ENCODE measurements at places on chromosomes 3 and 15.

DNA sequence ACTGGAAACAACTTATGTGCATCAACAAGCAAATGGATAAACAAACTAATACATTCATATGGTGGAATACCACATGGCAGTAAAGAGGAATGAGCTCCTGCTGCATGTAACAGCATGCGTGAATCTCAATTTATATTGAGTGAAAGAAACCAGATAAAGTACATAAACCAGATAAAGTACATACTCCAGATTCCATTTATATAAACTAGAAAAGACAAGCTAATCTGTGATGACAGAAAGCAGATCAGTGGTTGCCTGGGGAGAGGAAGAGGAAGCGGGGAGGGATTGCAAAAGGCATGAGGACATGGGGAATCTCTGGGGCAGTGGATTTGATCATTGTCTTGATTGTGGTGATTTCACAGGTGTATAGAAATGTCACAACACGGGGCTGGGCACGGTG, 34.2 kb downstream of the LIMD1 start:
- DNase-seq = no peak

- DNase-seq = no peak
These were observed 800.3 kb upstream of the GBE1 start for GRCh38 chr3:82561784-82562183.

DNA sequence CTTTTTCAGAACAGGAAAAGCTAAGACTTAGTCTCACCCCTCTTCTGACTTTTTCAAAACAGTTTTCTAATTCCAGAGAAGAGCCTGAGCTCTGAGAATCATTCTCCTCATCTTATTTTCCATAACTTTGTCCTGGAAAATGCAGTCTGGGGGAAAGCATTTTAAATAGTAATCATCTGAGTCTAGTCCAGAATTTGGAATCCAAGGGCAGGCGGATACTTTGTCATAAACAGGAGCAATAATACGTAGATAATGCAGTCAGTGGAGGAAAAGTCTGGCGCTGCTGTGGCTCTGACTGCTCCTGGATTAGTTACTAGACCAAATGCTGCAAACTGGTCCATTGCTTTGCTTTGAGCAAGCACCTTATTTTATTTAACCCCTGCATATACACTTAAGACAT, 285.0 kb downstream of the THSD4 start:
- no peak for DNase-seq

DNA sequence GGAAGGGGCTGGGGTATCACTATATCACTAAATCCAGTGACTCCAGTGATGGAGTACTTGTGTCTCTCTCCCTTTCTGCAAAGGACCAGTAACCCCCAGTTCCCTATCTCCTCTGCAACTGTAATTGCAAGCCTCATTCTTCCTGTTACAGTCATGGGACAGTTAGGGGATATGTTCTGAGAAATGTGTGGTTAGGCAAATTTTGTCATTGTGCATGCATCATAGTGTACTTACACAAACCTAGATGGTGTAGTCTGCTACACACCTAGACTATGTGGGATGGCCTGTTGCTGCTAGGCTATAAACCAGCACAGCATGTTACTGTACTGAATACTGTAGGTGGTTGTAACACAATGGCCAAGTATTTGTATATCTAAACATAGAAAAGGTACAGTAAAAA, 2.2 kb downstream of the VPS8 start:
- DNase-seq = no peak

- DNase-seq = no peak
These were observed 43.7 kb downstream of the POC1A start for GRCh38 chr3:52110502-52110901.

GRCh38 chr15:58010983-58011382, 54.5 kb downstream of the ALDH1A2 start:
- DNase-seq = no peak

GRCh38 chr3:65406470-65406869, 632.2 kb downstream of the MAGI1 start:
- DNase-seq = no peak

GRCh38 chr3:195072916-195073564, 197.9 kb downstream of the XXYLT1 start:
- no peak for DNase-seq

DNA sequence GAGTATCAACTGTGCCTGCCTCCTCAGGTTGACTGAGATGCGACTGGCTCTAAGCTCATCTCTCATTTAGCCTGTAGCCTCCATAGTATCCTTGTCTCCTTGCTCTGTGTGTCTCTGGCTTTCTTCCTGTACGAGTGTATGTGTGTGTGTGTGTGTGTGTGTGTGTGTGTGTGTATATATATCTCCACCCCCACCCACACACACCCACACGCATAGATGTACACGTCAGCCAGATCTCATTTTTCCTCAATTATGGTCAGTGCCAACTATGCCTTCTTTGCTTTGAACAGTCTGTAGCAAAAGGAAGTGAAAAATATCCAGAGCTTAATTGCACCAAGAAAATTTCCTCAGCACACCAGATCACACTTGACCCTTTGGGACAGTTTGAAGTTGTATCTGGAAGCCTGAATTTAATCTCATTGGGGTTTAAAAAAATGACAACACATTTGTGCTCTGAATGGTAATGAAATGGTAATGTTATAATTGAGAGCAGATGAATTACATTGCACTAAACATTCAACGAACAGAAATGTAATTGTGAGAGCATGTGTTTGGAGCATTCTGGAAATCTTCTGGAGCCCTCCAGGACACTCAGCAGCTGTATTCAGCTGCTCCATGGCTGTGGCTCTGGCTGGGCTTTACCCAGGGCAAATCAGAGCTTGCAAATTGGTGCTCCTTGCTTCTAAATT, 63.6 kb downstream of the RYR3 start:
- DNase-seq = no peak

DNA sequence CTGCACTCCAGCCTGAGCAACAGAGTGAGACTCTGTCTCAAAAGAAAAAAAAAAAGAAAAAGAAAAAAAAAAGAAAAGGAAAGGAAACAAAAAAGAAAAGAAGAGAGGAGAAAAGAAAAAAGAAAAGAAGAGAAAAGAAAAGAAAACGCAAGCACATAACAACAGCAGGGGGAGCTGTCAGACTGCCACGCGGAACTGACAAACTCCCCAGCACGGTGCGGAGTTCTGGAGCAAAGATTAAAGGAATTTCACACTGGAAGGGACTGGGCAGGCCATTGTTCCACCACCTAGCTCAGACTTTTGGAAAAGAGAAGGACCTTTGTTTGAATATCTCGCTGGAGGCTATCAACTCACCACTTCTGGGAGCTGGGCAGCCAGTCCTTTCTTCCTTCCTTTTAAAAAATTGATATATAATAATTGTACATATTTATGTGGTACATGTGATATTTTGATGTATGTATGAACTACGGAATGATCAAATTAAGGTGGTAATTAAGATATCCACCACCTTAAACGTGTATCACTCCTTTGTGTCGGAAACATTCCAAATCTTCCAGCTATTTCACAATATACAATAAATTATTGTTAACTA, 40.5 kb downstream of the DPPA2 start:
- DNase-seq = peak; percentile 7

DNA sequence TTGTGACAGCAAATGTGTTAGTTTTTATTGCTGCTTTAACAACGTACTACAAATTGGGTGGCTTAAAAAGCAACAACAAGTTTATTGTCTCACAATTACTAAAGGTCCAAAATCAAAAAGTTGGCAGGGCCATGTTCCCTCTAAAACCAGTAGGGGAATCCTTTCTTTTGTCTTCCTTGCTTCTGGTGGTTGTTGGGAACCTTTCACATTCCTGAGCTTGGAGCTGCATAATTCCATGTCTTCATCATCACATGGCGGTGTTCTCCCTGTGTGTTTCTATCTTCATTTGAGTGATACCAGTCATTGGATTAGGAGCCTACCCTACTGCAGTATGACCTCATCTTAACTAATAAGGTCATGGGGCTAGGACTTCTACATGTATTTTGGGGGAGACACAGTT, 7.4 kb downstream of the SPRED1 start:
- no peak for DNase-seq

- peak; percentile 2 for DNase-seq
These were observed 15.6 kb downstream of the PIF1 start for GRCh38 chr15:64809649-64810496.

DNA sequence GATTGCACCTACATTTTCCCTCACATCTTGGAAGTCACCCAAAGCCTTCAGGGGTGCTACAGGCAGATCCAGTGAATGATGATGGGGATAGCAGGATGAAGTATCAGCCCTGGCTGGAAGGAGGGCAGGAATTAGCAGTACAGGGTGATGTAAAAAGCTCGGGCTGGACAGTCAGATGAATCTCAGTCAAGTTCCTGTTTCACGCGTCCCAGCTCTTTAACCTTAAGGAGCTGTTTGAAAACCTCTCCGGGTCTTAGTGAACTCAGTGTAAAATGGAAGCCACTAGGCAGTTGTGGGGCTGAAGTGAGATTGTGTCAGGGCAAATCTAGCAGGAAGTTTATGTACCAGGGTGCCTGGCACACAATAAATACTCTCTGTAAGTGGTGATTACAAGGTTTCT, 166.4 kb upstream of the PROK2 start:
- no peak for DNase-seq

DNA sequence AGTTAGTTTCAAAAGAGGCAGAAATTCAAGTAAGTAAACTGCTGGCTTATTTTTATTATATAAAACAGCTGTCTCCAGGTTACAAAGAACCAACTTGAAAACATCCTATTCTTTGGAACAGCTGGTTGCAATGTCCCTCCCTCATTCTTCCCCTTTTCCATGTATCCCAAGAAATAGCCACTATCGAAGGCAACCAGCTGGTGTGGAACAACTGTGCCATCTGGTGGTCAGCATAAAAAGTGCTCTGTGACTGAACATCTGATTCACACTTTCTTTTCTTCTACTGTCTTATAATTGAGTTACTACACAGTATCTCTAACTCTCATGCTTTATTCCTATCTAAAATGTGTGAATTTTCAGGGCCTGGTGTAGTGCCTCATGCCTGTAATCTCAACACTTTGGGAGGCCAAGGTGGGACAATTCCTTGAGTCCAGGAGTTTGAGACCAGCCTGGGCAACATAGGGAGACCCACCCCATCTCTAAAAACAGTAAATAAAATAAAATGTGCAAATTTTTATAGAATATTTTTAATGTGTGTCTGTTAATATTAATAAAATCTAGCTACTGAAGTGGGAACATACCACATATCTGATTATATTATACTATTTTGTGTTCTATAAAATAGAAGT, 9.6 kb downstream of the OSBPL11 start:
- DNase-seq = peak; percentile 37

DNA sequence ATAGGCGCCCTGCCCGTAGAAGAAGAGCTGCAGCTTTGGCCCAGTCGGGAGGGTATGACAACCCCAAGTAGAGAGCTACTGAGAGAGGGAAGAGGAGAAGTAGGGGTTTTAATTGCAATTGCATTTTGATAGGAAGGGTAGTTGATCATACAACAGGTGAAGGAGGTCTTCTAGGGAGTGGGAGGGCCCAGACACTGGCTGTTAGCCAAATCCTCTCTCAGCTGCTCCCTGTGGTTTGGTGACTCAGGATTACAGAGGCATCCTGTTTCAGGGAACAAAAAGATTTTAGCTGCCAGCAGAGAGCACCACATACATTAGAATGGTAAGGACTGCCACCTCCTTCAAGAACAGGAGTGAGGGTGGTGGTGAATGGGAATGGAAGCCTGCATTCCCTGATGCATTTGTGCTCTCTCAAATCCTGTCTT, 408.9 kb upstream of the THBS1 start:
- DNase-seq = peak; percentile 76

DNA sequence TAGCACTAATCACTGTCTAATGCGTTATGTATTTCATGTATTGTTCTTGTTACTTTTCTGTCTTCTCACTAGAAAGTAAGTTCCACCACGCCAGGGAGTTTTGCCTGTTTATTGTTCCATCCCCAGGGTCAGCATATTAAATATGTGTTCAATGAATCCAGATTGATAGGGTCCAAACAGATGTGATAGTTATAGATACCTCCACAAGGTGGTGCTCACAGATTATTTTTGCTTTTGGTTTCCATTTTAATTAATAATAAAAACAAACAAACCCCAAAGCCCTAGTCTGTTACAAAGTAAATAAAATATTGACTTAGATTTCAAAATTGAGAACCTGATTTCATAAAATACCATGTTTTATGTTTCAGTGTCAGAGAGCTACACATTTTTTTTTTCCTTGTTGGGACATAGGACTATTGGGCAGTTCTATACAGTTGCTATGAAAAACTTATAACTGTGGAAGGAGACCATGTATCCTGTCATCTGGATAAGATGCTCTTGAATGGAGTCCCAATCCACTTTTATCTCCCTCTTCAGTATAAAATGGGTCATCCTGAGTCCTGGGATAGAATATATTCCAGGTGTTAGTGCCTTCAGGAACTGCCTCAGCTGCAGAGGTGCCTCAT, 12.4 kb downstream of the OTOL1 start:
- DNase-seq = no peak

DNA sequence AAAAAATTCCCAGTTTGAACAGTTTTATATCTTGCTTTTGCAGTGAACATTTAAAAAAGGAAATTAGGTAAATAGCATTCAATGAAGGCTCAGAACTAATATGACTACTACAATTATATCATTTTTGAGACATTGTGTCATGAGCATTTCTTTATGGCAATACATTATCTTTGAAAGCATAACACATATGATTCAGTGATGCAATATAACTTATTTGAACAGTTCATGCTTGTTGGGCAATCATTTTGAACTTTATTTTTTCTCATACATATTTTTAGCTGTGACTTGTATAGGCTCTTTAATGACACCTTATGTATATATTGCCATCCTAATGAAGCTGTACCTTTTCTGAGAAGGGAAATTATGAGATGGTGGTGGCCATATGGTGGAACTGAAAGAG, 828.6 kb upstream of the NR2F2 start:
- DNase-seq = no peak
